ENCODE measurements at places on chromosomes 16 and 17. TPM values are rescaled to one million over a fixed set of nuclear protein-coding genes. Genes with fewer than 3 reads are reported as not detected.

DNA sequence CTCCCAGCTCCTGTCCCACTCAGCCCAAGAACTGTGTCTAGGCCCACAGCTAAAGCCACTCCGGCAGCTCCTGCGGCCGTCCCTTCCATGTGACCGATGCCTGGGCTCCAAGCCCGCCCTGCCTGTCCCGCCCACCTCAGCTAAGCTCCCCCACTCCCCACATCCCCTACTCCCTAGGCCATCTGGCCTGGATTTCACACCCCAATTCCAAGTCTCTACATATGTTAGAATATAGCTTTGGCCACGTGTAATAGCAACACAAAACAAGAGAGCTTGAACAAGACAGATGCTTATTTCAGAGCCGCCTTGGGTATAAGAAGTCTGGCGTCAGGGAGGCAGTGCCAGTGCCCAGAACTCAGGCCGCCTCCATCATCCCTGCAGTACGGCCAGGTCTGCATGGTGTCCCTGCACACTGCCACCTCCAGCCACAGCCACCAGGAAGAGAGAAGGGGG, 30.0 kb upstream of the USP22 start:
- no peaks in the 10 kb centered on the region for H3K36me3 ChIP-seq
- H3K4me3 ChIP-seq: no peak overlapping the region
- no peaks in the 10 kb centered on the region for H3K4me1 ChIP-seq
- H3K27ac ChIP-seq: no peak overlapping the region
- H3K27me3 ChIP-seq: peaks cover 8% of the 10 kb centered on the region

- peak overlapping the region; percentile 87 for H3K27ac ChIP-seq
- peak; percentile 28 for DNase-seq
- peaks cover 21% of the 10 kb centered on the region for H3K36me3 ChIP-seq
- H3K27me3 ChIP-seq: peaks cover 3% of the 10 kb centered on the region
Observed at GRCh38 chr16:23827057-23827456, 8.7 kb upstream of the PRKCB start.

DNA sequence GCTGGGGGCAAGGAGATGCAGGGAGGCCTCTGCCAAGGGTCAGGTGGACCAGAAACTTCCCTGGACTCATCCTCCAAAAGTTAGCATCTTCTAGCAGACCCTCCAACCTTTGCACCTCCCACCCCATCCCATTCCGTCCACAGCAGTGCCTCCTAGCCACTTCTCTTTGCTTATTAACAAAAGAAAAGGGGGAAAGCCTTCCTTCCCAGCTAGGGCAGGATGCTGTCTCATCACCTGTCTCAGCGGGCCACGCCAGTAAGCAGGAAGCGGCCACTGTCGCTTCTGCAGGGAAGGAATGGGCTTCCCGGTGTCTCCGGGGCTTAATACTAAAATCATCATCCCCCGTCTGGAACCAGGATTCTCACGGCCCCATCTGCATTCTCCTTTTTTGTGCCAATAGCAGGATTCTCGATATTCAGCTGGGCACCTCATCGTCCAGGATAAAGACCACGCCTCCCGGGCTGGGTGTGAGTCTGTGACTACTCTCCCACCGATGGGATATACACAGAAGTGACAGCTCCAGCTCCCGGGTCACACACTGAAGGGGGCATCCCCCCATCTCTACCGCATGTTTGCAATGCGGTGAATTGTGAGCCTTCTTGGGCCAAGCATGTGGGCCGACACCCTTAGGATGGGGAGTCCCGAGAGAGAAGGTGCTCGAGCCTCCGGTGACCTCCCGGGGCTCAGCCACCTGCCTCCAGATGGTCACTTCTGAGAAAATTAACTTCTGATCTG, 15.5 kb upstream of the RBFOX3 start:
- H3K4me1 ChIP-seq: no peaks in the 10 kb centered on the region
- H3K4me3 ChIP-seq: no peak overlapping the region
- no peaks in the 10 kb centered on the region for H3K36me3 ChIP-seq
- no peaks in the 10 kb centered on the region for H3K27me3 ChIP-seq
- no peak for DNase-seq

- DNase-seq: no peak
- peaks cover 4% of the 10 kb centered on the region for H3K27me3 ChIP-seq
- H3K27ac ChIP-seq: no peak overlapping the region
- no peaks in the 10 kb centered on the region for H3K36me3 ChIP-seq
Observed at GRCh38 chr16:80389338-80389737, 151.5 kb upstream of the DYNLRB2 start.

CACNG1 gene
- total RNA-seq: not detected

SLC35G6 gene
- total RNA-seq: not detected
